Foreskin keratinocyte (primary cell): ENCODE measurements at places on chromosomes 12 and 14. TPM values are rescaled to one million over a fixed set of nuclear protein-coding genes. Genes with fewer than 3 reads are reported as not detected.
A peak's percentile ranks its signal among the peaks of the same experiment; 100 is the strongest.

RTL1 gene
- not detected in 2 replicates for polyA plus RNA-seq

- no peak for DNase-seq
These were observed 24.6 kb downstream of the ZNF26 start for GRCh38 chr12:133010657-133011297.

DNA sequence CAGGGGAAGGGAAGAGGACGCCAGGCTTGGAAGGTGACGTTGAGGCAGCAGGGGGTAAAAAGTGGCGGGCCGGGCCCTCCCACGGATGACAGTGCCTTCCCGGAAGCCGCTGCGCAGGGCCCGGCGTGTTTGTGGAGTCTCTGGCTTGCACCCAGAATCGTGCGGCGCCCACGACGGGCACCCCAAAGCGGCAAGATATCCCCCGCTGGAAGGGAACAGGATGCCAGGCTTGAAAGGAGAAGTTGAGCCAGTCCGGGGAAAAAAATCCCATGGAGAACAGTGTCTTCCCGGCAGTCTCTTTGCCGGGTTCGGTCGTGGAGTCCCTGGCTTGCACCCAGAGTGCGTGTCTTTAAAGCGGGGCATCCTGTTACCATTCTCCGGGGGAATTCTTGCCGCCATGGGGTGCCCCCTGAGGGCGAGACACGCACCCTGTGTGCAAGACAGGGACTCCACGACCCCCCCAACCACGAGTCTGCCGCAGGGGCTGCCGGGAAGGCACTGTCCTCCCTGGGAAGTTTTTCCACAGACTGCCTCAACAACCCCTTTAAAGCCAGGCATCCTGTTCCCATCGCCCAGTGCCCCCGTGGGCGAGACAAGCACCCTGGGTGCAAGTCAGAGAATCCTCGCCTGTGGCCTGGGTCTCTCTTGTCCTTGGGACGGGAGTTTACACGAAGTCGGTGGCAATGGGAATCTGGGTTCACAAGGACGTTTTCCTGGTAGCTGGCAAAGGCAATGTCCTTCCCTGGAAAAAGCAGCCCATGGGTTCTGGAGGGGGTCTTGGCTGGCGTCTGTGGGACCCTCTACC lies 156.1 kb upstream of the ALG10B start:
- DNase-seq, result no peak

GRCh38 chr14:57066887-57067513 lies 201.7 kb downstream of the EXOC5 start:
- DNase-seq, result peak; percentile 9

- no peak for DNase-seq
These were observed 12.3 kb downstream of the GPR19 start for GRCh38 chr12:12683725-12684124.

GRCh38 chr14:55530464-55530863 lies 49.5 kb upstream of the KTN1 start:
- no peak for DNase-seq
